Amygdala (tissue), 56 donors: ENCODE measurements at places on chromosomes 5 and 9.

GRCh38 chr9:120562861-120563443 is 17.0 kb downstream of the CDK5RAP2 start:
- no peak for DNase-seq

DNA sequence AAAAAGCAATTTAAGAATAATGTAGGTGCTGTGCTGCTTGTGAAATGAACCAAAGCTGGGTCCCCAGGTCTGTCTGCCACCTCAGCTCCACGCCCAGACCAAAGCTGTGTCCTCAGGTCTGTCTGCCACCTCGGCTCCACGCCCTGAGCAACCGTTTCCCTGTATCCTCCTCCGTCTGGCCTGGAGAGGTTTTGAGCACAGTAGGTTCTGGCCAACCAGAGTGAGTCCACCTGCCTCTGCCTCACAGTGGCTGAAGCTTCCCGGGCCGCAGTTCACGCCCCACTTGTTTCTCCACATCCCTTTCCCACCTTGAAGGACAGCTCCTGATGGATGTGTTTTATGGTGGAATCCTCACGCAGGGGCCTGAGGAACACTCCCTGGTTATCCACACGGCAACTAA is 120.5 kb downstream of the ADAMTS2 start:
- no peak for DNase-seq

DNA sequence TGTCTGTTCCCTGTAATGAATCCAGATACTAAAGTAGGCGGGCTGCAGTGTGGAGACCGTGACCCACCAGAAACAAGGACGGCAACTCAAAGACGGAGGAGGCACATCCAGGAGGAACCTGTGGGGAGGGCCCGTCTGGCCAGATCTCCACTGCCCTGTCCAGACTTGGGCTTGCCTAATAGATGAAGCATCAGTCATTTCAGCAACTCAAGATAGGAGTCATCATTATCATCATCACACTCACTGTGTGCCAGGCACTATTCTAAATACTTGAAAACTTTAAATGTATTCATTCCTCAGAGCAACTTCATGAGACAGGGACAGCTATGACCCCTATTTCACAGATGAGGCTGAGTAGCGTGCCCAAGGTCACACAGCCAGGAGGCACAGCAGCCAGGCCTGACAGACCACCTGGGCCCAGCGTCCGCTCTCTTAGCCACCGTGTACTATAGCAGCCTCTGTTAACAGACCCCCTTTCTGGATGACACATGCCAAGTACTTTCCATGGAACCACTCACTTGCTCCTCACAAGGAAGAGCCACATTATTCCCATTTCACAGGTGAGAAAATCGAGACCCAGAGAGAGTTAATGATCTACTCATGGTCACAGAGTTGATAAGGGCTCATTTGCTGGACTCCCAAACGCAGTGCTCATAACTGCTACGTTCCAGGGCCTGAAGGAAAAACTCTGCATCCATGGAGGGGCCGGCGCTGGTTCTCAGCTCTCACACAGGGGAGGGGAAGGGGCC is 4.9 kb upstream of the IL4 start:
- no peak for DNase-seq

DNA sequence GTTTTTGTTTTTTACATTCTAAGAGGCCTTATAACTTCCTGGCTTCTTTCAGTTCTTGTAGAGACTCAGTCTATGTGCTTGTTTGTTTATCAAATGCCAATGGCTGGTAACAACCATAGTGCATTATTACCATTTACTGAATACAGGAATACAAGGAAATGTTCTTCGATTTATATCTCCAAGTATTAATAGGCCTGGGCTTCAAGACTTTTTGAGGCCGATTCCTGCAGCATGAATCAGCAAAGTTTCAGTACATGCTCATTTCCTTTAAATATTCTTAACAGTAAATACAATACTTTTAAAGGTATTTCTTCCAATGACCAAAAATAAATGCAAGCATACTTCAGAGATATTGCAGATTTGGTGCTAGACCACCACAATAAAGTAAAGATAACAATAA is 535.3 kb downstream of the EFNA5 start:
- DNase-seq = no peak

DNA sequence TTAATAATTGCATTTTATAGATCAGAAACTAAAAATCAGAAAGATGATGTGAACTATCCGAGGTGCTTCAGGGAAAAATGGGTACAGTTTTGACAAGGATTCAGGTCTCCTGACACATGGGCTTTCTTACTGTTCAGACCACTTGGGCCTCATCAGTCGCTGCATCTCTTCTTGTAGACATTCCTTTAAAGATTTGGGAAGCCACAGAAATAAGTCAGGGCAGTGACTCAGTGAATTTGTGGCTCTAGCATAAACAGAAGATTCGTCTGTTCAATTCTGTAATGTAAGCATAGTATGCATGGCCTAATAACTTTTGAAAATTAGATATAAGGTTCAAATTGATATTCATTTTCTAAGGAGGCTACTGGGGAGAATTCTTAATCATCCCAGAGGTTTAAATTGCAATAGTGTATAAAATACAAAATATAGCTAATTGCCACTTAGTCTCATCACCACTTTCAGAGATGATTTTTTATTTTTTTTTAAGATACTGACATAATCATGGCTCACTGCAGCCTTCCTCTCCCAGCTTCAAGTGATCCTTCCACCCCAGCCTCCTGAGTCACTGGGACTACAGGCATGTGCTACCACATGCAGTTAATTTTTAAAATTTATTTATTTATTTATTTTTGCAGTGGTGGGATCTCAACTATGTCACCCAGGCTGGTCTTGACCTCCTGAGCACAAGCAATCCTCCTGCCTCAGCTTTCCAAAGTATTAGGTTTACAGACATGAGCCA is 48.9 kb downstream of the RASEF start:
- no peak for DNase-seq

- no peak for DNase-seq
Measured at GRCh38 chr5:8908055-8908683, 637.7 kb downstream of the SEMA5A start.

- peak; percentile 24 for DNase-seq
Measured at GRCh38 chr5:141821430-141821925, 56.7 kb downstream of the PCDH1 start.

- no peak for DNase-seq
Measured at GRCh38 chr9:84206801-84207370, 133.7 kb downstream of the SLC28A3 start.

DNA sequence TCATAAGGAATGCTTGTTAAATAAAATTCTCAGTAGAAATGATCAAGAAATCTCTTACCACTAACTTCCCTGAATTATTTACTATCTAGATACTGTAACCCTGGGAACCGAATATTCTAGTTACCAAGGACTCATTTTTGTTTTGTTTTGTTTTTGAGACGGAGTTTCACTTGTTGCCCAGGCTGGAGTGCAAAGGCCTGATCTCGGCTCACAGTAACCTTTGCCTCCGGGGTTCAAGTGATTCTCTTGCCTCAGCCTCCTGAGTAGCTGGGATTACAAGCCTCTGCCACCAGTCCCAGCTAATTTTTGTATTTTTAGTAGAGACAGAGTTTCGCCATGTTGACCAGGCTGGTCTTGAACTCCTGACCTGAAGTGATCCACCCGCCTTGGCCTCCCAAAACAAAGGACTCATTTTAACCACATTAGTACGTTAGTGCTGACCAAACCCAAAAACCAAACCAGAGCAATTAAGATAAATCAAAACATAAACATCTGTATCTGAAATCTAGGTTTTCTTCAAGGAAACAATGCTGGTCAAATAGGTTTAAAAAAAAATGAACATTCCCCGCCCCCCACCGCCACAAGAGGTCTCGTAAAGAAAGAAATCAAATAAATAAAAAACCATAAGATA is 3.7 kb downstream of the TXN start:
- DNase-seq = no peak

- DNase-seq = no peak
Measured at GRCh38 chr5:158940977-158941376, 158.7 kb downstream of the EBF1 start.

DNA sequence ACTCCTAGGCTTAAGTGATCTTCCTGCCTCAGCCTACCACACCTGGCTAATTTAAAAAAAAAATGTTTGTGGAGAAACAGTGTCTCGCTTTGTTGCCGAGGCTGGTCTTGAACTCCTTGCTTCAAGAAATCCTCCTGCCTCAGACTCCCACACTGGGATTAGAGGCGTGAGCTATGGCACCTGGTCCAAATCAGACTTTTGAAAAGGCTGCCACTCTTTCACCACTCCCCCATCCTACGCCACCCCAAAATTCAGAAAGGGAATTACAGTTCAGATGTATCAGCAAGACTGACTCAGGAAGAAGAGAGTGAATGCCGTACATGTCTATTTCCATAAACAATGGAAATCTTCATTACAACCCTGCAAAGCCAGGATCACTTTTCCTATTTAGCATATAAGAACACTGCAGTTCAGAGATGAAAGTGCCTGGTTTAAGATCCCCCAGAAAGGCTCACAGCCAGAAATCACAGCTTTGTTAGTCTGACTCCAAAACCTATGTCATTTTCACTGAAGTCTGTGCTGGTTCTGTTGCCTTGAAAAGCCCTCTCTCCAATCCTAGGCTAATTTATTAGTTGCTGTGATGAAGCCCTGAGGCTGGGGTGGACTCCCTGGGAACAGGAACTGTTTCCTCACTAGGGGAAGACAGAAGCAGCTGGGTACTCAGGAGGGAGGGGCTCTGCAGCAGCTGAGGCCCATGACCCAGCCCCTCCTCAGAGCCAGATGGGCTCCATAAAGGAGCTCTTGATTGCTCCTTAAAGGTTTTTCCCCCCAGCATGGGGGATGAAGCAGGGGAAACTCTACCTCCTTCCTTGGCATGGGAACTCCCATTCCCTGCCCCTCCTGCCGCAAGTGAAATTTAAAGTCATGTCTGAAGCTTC is 3.1 kb downstream of the FBLL1 start:
- no peak for DNase-seq

DNA sequence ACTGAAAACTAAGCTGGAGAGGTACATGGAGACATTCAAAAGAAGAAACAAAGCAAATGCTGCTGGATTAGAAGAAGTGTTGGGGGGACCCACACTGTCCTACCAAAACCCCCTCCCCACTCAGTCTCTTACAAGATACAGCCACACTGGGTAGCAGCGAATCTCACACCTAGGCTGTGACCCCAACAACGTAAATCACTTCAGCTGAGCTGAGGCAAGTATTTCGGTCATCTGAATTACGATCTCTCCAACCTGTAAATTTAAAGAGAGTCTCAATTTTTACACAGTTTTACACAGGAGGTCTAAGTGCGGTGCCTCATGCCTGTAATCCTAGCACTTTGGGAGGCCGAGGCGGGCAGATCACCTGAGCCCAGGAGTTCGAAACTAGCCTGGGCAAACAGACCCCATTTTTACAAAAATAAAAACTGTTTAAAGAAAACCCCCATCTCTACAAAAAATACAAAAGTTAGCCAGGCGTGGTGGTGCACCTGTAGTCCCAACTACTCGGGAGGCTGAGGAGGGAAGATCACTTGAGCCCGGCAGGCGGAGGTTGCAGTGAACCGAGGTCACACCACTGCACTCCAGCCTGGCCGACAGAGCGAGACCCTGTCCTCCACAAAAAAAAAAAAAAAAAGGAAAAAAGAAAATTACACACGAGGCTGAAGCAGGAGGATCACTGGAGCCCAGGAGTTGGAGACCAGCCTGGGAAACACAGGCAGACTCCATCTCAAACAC is 3.4 kb downstream of the CAMSAP1 start:
- no peak for DNase-seq

- DNase-seq = no peak
Measured at GRCh38 chr5:91177085-91177484, 206.0 kb downstream of the ARRDC3 start.

GRCh38 chr5:52776116-52776515 is 11.6 kb upstream of the ITGA1 start:
- no peak for DNase-seq

- no peak for DNase-seq
Measured at GRCh38 chr9:94786586-94786985, 60.1 kb downstream of the AOPEP start.

DNA sequence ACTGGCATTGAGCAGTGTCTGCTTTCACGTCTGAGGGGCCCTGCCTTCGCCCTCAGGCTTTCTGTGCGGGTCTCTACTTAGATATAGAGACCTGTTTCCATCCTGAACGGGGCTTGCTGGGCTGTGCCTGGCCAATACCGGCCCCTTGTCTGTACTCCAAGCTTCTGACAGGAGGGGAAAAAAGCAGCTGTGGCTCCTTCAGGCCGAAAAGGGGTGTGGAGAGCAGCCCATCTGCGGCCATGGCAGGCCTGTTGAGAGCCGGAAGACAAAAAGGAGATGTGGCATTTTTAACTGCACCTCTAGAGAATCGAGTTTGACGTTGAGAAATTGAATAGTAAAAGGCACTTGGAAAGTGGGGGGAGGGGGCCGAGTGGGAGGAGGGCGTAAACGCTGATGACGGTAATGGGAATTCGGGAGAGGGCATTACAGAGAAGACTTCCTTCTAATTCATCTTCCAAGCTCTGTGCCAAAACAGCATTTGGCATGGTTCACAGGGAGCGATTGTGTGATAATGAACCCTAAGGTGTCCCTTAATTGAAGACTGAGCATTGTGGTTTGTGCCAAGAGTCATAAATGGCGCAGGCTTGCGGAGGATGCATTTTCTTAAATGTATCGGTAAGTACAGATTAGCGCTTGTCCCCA is 25.1 kb upstream of the PRDM12 start:
- no peak for DNase-seq

DNA sequence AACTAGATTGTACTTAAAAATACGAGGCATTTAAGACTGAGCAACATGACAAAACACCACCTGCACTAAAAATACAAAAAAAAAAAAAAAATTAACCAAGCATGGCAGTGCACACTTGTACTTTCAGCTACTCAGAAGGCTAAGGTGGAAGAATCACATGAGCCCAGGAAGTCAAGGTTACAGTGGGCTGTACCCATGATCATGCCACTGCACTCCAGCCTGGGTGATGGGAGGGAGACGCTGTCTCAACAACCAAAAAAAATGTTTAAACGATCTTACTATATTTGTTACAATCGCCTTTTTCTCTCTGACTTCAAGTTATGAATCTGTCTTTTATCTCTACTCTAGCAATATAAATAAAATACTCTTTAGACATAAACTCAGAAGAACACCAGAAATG is 1454.3 kb downstream of the MAT2B start:
- DNase-seq = no peak

GRCh38 chr9:95715868-95716435 is 159.5 kb upstream of the ERCC6L2 start:
- no peak for DNase-seq

DNA sequence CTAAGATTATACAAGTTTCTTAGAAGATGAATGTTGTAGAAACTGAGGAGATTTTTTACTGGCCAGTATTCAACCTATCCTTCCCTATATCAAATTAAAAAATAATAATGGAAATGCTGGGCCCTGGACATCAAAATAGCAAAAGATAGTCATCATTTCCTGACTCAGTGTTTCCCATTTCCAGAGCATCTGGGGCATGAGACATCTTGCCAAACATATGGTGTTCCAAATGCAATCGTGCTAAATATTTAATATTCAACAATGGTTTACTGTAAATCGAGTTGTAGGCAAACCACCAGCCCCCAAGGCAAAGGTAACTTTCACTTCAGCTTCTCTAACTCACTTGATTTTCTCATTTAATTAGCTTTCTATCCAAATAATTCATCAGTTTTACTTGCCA is 152.9 kb downstream of the FRMD3 start:
- DNase-seq = no peak

- DNase-seq = no peak
Measured at GRCh38 chr5:31232273-31232888, 38.9 kb downstream of the CDH6 start.
